ENCODE measurements at places on chromosomes 16 and 17.

- no peak for DNase-seq
Measured at GRCh38 chr17:17343896-17344506, 40.8 kb downstream of the NT5M start.

- DNase-seq, result no peak
Measured at GRCh38 chr17:68301438-68301959, 10.2 kb downstream of the ARSG start.

DNA sequence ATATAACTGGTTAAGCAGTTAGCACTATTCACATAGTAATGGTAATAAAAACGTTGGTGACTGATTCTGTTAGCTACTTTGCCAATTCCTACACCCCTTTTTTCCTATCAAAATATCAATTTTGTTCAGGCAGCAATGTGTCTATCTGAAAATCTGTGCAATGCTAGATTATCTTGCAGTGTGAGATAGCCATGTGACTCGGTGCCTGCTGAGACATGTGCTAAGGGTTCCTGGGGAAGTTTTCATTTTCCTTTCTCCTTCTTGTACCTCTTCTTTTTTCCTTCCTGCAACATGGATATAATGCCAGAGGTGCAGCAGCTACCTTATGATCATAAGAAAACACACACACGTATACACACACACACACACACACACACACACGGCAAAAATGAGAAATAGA lies 100.5 kb upstream of the SHISA6 start:
- DNase-seq, result no peak

DNA sequence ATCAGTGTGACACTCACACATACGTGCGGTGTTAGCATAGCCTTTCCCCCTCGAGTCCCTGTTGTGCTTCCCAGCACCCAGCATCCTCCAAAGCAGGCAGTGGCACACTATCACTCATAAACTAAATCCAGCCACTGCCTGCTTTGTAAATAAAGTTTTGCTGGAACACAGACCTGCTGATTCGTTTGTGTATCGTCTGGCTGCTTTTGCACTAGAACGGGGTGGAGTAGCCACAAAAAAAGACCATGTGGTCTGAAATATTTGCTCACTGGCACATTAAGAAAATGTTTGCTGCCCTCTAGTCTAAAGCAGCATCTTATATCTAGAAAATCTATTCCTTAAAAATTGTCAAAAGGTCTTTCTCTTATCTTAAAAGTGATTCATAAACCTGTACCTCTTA lies 341.2 kb upstream of the ZFHX3 start:
- no peak for DNase-seq

GRCh38 chr17:49193513-49194296 lies 16.7 kb downstream of the GNGT2 start:
- peak; percentile 99 for DNase-seq

DNA sequence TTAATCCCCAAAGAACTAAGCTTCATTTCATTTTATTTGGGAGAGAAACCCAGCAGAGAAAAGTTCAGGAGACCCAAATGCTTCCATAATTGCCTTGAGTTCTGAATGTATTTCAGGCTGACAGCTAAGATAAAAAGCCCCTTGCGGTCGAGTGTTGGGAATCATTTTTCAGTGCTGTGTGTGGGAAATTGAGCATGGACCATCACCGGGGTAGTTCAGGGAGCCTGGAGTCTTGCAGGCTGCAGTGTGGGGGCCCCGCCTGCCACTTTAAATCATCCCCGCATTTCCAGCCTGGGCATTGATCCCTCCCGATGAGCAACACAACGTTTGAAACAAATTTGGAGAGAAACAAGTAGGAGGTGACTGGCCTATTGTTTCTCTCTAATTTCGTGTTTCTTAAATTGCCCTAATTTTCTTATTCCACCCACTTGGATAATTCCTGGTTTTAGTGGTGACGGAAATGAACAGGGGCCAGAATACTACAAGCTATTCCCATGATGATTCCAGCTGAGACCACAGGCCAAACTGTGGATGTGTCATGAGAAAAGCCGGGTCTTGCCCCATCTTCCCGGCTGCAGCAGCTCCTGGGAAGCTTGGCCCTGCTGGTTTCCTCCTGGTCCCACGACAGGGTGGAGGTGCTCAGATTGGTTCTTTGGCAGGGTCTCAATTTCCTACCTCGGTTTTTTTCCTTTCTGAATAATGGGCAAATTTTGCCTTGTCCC lies 75.1 kb downstream of the FOXL1 start:
- no peak for DNase-seq

DNA sequence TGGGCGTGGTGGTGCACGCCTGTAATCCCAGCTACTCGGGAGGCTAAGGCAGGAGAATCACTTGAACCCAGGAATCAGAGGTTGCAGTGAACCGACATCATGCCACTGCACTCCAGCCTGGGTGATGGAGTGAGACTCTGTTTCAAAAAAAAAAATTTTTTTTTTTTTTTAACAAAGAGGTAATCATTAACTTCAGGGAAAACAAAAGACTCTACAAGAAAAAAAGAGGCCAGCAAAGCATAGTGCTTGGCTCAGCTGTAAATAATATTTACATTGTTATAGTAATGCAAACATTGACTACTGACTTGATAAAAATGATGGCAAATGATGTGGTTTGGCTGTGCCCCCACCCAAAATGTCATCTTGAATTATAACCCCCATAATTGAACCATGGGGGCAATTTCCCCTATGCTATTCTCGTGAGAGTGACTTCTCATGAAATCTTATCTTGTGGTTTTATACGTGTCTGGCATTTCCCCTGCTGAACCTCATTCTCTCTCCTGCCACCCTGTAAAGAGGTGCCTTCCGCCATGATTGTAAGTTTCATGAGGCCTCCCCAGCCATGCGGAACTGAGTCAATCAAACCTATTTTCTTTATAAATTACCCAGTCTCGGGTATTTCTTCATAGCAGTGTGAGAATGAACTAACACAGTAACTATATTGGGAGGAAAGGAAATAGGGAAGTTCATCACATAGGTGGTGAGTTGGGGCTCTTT lies 12.7 kb upstream of the SSTR2 start:
- DNase-seq, result no peak

DNA sequence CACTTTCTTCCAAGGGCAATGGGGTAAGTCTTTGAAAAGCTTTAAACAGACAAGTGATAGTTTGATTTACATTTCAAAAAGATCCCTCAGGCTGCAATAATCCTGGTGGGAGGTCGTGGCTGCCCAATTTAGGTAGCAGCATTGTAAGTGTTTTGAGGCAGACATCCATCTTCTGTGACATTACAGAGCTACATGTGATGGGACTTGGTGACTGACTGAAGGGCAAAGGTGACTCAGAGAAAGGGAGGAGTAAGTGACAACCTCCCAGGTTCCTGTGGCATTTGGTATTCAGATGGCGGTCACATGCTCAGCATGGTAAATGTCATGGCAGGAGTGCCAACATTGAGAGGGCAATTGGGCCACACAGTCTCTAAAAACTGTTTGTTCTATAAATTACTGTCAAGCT lies 26.5 kb downstream of the STAT3 start:
- DNase-seq, result no peak

Data from ACHN (cell line).